ENCODE measurements at places on chromosomes 4 and X. TPM values are rescaled to one million over a fixed set of nuclear protein-coding genes. Genes with fewer than 3 reads are reported as not detected.

DNA sequence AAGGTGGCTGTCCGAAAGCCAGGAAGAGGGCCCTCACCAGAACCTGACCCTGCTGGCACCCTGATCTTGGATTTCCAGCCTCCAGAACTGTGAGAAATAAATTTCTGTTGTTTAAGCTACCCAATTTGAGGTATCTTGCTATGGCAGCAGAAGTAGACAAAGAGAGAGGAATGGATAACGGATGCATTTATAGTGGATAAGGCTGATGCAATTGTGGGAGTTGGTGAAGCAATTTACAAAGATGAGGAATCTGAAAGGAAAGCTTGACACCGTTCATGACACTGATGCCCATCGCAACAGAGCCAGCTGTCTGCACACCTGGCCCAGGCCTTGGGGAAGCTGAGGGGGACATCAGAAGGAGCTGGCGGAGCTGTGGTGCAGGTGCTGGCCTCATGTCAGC, 35.7 kb upstream of the MSL3 start:
- H3K36me3 ChIP-seq = no peaks in the 10 kb centered on the region
- DNase-seq = no peak
- no peak overlapping the region for H3K27ac ChIP-seq
- no peaks in the 10 kb centered on the region for H3K4me1 ChIP-seq

GRCh38 chrX:66728818-66729271, 90.0 kb upstream of the EDA2R start:
- peaks cover 2% of the 10 kb centered on the region for H3K4me1 ChIP-seq
- DNase-seq = peak; percentile 39
- H3K4me3 ChIP-seq = peak overlapping the region; percentile 85
- H3K27me3 ChIP-seq = peaks cover 3% of the 10 kb centered on the region
- H3K36me3 ChIP-seq = no peaks in the 10 kb centered on the region
- H3K27ac ChIP-seq = peak overlapping the region; percentile 91

- no peak overlapping the region for H3K4me3 ChIP-seq
- no peaks in the 10 kb centered on the region for H3K27me3 ChIP-seq
- peaks cover 31% of the 10 kb centered on the region for H3K36me3 ChIP-seq
Measured at GRCh38 chr4:105837037-105837436, 58.2 kb upstream of the NPNT start.

CHST7 gene
- 1.7 TPM for total RNA-seq

NIPAL1 gene
- total RNA-seq = 1.8 TPM

DNA sequence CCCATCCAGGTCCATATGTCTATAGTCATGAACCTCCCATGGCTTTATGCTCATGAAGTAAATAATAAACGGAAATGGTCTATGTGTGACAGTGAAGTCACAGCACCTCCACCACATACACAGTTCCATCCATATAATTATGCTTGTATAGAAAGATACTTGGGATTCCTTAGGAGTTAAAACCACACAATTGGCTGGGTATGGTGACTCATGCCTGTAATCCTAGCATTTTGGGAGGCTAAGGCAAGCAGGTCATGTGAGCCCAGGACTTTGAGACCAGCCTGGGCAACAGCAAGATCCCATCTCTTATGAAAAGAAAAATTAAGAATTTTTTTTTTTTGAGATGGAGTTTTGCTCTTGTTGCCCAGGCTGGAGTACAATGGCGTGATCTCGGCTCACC, 55.6 kb upstream of the RBM47 start:
- peaks cover 9% of the 10 kb centered on the region for H3K4me1 ChIP-seq
- H3K4me3 ChIP-seq = no peak overlapping the region

DNA sequence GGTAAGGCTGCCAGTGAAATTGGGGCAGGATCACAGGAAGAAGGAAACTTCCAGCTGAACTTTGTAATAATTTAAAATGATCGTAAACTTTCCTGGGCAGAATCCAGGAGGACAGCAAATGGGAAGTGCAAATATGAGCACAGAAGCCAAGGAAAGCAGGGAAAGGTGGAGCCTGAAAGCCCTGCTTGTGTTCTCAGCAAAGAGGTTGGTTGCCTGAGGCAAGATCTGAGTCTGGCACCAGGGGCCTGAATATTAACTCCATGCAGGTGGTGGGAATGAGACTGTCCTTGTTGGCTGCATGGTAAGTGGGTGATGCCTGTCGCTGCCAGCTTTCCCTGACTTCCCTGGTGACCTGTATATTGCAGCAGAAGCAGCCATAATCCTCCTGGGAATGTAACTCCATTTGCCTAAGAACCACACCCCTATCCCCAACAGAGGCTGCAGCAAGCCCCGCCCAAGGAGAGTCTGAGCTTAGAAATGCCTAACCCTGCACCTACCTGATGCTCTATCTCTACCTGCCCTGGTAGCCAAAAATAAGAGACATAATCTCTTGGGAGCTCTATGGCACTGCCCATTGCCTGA, 132.0 kb upstream of the HDX start:
- no peak overlapping the region for H3K27ac ChIP-seq
- no peak for DNase-seq
- no peak overlapping the region for H3K4me3 ChIP-seq
- no peaks in the 10 kb centered on the region for H3K27me3 ChIP-seq

FATE1 gene
- total RNA-seq = not detected

- H3K4me3 ChIP-seq = no peak overlapping the region
- peaks cover 39% of the 10 kb centered on the region for H3K27me3 ChIP-seq
- H3K36me3 ChIP-seq = no peaks in the 10 kb centered on the region
- H3K27ac ChIP-seq = no peak overlapping the region
- no peak for DNase-seq
Measured at GRCh38 chr4:14695095-14695845, 307.0 kb upstream of the CPEB2 start.

IL2 gene
- total RNA-seq = 37.7 TPM

- no peak overlapping the region for H3K4me3 ChIP-seq
- no peak overlapping the region for H3K27ac ChIP-seq
- peaks cover 3% of the 10 kb centered on the region for H3K27me3 ChIP-seq
- no peaks in the 10 kb centered on the region for H3K36me3 ChIP-seq
Measured at GRCh38 chr4:138902705-138903104, 112.9 kb upstream of the NOCT start.

ADGRG4 gene
- not detected for total RNA-seq

DNA sequence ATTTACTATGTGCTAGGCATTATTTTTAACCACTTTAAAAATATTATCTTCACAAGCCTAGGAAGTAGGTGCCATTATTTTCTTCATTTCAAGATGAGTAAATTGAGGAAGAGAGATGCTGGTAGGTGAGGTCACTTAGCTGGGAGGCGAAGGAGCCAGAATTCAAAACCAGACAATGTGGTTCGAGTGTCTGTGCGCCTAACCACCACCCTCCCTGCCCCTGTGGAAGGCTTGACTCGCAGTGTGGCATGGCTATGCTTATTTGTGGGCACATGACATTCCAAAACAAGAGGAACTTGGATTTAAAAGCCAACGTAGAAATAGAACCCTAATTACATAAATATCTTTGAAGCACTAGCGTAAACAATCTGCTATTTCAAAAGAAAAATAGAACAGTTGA, 226.6 kb upstream of the PITX2 start:
- H3K27me3 ChIP-seq = no peaks in the 10 kb centered on the region
- H3K27ac ChIP-seq = no peak overlapping the region
- DNase-seq = no peak
- no peaks in the 10 kb centered on the region for H3K4me1 ChIP-seq
- no peak overlapping the region for H3K4me3 ChIP-seq
- H3K36me3 ChIP-seq = no peaks in the 10 kb centered on the region

DNA sequence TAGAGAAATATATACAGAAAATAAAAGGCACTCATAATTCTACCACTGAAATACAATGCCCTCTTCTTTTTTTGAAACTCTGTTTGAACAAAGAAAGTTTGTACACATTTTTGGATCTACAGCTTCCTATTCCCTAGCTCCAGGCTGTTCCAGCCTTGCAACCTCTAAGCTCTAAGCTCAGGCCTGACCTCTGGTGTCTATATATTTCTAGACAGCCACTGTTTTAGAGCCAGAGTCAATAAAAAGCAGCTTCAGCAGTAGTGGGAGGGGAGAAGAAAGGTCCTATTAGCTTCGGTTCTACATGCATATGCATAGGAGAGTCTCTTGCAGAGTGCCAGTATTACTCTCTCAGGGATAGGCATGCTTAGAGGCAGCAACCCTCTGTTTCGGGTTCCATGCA, 39.7 kb downstream of the CLDN2 start:
- peaks cover 8% of the 10 kb centered on the region for H3K36me3 ChIP-seq
- H3K4me1 ChIP-seq = no peaks in the 10 kb centered on the region
- H3K27ac ChIP-seq = no peak overlapping the region
- H3K4me3 ChIP-seq = no peak overlapping the region

- H3K4me3 ChIP-seq = no peak overlapping the region
- H3K27me3 ChIP-seq = no peaks in the 10 kb centered on the region
- H3K36me3 ChIP-seq = no peaks in the 10 kb centered on the region
- no peak overlapping the region for H3K27ac ChIP-seq
Measured at GRCh38 chr4:19368800-19369199, 882.9 kb upstream of the SLIT2 start.

EXOSC9 gene
- total RNA-seq = 97.4 TPM

ZDHHC15 gene
- total RNA-seq = 0.30 TPM

GLUD2 gene
- total RNA-seq = 0.21 TPM

SSX2B gene
- not detected for total RNA-seq

DNA sequence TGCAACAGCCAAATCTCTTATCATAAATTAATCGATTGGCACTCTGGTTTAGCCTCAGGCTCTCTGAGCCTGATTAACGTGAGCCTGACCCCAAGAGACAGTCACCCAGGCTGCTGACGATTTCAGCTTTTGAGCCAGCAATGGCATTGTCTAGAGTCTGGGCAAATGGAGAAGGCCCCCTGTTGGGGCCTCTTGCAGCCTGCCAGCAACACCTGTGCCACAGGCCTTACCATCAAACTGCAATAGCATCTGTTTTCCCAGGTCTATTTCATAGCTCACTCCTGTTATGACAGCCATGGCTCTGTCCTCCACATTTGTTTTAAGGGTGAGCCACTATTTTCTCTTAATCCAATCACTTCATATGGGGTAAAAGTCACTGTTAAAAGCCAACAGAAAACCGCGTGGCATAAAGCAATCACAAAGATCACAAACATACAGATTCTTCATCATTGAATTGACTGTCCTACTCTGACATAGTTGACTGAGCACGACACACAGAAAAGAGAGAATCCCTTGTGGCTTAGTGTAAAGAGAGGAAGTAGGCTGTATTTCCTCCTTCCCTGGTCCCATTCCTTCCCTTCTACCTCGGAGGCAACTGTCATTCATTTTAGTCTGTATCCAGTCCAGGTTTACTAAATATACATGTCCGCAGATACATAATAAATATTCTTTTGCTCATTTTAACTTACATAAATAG, 47.8 kb downstream of the SLC9A7 start:
- H3K27ac ChIP-seq = peak overlapping the region; percentile 43
- peaks cover 24% of the 10 kb centered on the region for H3K36me3 ChIP-seq
- no peak overlapping the region for H3K4me3 ChIP-seq
- DNase-seq = no peak

MGAT4D gene
- not detected for total RNA-seq

- no peak for DNase-seq
- H3K36me3 ChIP-seq = peaks cover 11% of the 10 kb centered on the region
- H3K27ac ChIP-seq = no peak overlapping the region
- no peaks in the 10 kb centered on the region for H3K27me3 ChIP-seq
- no peaks in the 10 kb centered on the region for H3K4me1 ChIP-seq
- no peak overlapping the region for H3K4me3 ChIP-seq
Measured at GRCh38 chrX:97529536-97530200, 646.0 kb downstream of the RPA4 start.

DNA sequence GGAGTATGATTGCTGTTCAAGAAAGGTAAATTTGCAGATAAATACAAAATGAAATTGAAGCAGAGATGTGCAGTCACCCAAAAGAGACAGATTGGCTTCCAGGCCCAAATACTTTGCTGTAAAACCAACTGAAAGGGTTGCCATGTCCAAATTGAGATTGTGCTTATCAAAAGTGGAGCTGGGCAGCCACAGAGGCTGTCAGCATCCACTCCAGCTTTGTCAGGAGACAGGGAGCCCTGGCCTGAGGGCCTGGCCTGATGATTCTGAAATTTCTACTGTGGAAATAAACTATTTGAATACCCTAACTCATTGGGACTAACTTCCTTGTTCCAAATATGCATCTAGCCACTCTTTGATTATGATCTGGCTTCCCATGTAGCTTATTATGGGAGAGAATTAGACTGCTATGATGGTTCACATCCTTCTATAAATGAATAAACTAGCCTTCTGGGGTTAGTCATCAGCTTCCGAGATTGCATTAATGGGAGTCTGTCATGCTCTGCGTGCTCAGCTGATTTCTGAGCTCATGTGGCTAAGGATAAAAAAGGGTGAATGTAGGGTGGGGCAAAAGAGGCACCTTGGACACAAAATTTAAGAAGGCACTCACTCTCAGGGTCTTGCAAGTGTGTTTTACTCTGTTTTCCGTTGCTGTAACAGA, 48.2 kb downstream of the SLC34A2 start:
- H3K36me3 ChIP-seq = no peaks in the 10 kb centered on the region
- H3K4me1 ChIP-seq = no peaks in the 10 kb centered on the region
- DNase-seq = no peak
- no peak overlapping the region for H3K4me3 ChIP-seq
- H3K27ac ChIP-seq = no peak overlapping the region

DNA sequence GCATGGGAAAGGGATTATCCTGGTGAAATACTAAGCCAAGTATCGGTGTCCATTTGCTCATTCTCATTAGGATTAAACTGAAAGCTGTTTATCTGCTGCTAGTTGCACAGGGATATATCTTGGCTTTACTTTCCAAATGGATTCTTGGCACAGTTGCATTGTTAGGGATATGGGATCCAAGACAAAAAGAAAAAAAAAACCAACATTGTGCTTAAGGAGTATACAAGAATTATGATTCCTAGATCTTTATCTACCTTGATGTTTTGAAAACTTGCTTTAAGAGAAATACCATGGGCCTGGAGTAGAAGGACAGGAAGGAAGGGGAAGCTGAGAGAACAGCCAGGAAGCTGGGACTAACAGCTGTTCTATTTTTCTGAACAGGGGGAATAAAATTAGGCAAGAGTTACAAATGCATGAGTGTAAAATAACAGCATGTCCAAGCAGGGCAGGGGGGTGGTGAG, 107.6 kb downstream of the ATXN3L start:
- no peak for DNase-seq
- no peak overlapping the region for H3K4me3 ChIP-seq
- no peaks in the 10 kb centered on the region for H3K27me3 ChIP-seq

DNA sequence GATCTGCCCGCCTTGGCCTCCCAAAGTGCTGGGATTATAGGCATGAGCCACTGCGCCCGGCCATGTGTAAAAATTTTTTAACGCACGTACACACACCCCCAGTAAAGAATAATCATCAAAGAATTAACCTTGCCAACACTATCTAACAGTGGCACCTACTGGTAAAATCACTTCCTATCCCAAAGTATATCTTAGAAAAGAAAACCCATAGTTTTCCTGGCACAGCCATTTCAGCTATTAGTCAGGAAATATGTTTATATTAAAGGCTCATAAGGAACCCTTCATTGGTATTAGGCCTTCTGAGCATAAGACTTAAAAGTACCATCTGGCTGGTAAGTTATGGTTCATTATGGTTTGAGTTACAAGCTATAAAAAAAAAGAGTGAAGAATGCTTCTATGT, 14.1 kb downstream of the S100G start:
- H3K4me3 ChIP-seq = no peak overlapping the region
- DNase-seq = no peak
- H3K4me1 ChIP-seq = peaks cover 6% of the 10 kb centered on the region
- H3K27ac ChIP-seq = no peak overlapping the region
- no peaks in the 10 kb centered on the region for H3K27me3 ChIP-seq

GRCh38 chr4:106426069-106426468, 57.5 kb upstream of the GIMD1 start:
- no peaks in the 10 kb centered on the region for H3K36me3 ChIP-seq
- no peak overlapping the region for H3K4me3 ChIP-seq
- H3K4me1 ChIP-seq = no peaks in the 10 kb centered on the region
- no peak for DNase-seq
- no peak overlapping the region for H3K27ac ChIP-seq

- no peak overlapping the region for H3K27ac ChIP-seq
- H3K36me3 ChIP-seq = peaks cover 12% of the 10 kb centered on the region
- no peak for DNase-seq
- no peak overlapping the region for H3K4me3 ChIP-seq
Measured at GRCh38 chr4:37873386-37873785, 17.5 kb upstream of the TBC1D1 start.

GABRA4 gene
- not detected for total RNA-seq

All from activated naive CD8-positive, alpha-beta T cell treated with anti-CD3 and anti-CD28 coated beads for 36 hours (primary cell).